ENCODE measurements at places on chromosomes 1 and 21.

- DNase-seq = no peak
These were observed 47.7 kb downstream of the ZNHIT6 start for GRCh38 chr1:85660541-85660940.

GRCh38 chr1:3978990-3979325 is 78.9 kb upstream of the C1orf174 start:
- no peak for DNase-seq

DNA sequence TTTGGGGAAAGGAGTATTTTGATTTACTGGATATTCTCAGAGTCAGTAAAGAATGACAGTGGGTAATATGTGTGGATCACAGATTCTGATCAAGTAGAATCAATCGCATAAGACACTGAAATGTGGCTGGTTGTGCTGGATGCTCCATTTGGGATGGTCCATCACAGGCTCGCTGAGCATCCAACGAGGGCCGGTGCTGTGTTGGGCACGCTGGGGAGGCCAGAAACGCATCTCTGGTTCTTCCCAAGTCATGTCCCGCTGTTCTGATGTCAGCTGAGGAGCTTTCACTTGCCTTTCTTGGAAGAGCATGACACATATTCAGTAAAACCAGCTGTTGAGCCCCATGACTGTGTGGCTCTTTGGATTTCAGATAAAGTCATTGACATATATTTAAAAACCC is 72.0 kb downstream of the UMODL1 start:
- DNase-seq = no peak

DNA sequence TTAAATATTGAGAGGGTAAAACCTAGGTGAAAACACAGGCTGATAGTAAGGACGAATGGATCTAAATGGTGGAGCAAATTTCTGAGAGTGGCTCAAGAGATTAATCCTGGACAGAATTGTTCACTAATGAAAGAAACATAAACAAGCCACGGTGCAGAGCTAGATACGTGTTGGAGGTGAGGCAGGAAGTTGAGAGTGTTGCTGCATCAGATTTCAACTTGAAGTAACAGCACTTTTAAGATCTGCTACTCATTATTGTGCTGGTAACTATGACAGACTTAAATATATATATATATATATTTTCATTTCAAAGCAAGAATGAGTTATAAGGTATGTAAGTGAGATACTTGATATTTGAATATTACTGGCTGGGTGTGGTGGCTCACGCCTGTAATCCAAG is 64.9 kb downstream of the PTGS2 start:
- no peak for DNase-seq

GRCh38 chr1:161044535-161044907 is 1.3 kb downstream of the USF1 start:
- DNase-seq = no peak

DNA sequence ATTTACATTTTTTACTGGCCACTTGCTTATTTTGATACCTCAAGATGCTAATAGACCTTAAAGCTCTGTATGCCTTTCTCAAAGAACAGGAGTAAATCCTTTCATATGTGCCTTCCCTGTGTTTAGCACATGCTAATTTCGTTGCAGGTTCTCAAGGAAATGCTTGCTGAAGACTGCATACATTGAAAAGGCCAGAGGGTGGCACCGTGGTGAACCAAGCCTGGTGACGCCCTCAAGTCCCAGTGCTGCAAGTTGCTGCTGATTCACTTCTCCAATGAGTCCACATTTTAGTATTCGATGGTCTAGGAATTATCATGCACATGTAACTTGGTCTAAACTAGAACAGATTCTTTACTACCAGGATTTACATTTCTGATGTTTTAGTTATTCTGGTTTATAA is 94.1 kb downstream of the CLDN17 start:
- peak; percentile 43 for DNase-seq

DNA sequence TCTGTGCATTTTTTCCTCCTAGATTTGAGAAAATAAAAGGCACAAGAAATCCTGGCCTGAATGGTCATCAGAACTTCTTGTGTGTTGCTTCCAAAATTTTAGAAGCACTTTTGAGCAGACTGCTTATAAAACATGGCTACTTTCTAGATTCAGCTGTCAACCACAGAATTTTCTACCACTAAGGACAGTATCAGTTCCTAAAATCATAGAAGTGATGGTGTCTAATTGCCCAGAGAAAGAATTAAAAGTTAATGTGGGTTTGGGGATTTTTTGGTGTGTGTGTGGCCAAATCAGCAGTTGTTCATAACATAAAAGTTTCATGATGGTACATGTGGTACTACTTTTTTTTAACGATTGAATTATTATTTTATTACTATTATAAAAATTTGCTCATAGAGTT is 171.4 kb upstream of the SNX7 start:
- DNase-seq = no peak

- DNase-seq = no peak
These were observed 32.1 kb downstream of the SH3BP5L start for GRCh38 chr1:248793592-248793991.

DNA sequence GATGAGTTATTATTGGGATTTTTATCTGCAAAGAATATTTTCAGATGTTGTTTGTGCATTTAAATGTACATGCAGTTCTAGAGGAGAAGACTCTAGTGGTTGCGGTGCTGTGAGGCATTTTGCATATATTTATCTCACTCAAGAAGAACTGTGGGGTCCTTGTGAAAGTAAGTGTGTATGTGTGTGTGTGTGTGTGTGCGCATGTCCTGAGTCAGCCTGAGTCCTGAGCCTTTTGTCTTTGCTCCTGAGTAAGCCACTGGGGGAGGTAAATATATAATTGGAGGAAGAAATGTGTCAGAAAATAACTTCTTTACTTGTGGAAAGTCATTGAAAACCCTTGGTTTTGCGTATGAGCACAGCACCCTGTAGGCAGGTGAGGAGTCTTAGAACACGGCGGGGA is 55.6 kb upstream of the CD34 start:
- DNase-seq = no peak

DNA sequence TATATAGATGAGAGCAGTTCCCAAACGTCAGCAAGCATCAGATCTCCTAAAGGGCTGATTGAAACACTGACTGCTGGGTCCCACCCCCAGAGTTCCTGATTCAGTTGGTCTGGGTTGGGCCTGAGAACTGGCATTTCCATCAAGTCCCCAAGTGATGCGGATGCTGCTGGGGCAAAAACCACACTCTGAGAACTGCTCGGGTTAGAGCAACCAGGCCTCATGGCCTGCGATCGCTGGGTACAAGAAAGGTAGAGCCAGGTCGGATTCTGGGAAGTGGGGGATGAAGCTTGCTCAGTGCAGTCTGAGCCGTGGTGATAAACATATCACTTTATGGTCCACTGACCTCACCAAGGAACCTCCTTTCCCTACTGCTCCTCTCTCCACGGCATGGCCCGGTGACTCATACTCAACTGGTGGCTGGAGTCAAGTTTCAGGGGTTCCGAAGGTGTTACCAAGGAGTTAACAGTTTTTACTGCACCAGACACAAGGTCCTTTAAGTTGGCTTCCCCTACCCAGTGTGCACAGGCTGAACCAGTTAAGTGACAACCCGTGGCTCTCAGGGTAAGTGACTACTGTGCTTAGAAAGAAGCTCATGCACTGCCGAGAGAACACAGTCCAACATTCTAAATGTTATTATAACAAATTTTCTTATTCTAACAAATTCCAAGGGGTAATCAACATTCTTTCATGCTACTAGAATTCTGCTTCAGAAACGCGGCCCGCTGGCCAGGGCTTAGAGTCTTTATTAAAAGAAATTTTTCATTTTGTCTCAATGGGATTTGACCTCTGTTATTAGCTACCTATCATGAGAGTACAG is 153.5 kb downstream of the TGFBR3 start:
- peak; percentile 70 for DNase-seq

DNA sequence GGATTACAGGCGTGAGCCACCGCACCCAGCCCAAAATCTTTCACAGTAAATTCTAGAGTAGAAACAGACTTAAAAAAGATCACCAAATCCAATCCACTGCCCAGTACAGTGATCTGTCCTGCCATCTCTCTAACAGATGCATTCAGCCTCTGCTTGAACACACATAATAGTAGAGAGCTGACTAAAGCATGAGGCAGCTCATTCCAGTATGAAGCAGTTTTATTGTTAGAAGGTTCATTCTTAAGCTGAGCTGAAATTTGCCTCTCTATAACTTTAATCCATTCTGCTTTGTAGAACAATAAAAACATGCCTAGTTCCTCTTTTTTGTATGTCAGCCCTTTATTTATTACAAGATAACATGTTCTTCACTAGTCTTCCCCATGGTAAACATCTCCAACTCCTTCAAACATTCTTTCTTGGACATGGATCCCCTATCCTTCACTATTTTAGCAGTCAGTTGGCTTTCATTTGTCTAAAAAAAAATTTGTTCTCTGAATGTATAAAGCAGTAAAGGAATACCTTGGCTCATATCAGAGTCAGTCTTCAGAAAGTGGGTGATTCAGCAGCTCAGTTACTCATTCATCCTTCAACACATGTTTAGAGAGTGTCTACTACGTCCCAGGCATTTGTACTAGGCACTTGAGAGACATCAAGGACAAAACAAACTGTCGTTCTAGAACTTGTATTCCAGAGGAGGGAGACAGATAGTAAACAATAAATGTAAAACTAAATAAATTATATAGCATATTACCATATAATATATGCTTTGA is 10.7 kb upstream of the PTBP2 start:
- DNase-seq = no peak

- no peak for DNase-seq
These were observed 135.4 kb downstream of the LMO4 start for GRCh38 chr1:87464022-87464490.

DNA sequence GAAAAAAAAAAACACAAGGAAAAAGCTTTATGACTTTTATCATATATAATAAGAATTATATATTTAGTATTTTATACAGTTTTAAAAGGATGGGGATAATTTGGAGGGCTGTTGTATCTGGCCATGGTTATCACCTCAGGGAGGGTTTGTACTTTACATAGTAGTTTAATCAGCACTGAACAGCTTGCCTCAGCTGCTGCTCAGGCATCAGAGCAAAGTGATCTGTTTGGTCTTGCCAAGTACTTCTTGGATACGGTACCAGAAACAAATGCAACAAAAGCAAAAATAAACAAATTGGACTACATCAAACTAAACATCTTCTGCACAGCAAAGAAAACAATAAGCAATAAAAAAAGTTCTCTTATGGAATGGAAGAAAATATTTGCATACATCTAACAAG is 2.6 kb upstream of the SPTA1 start:
- DNase-seq = no peak

GRCh38 chr1:234408757-234409156 is 35.5 kb downstream of the COA6 start:
- DNase-seq = no peak

DNA sequence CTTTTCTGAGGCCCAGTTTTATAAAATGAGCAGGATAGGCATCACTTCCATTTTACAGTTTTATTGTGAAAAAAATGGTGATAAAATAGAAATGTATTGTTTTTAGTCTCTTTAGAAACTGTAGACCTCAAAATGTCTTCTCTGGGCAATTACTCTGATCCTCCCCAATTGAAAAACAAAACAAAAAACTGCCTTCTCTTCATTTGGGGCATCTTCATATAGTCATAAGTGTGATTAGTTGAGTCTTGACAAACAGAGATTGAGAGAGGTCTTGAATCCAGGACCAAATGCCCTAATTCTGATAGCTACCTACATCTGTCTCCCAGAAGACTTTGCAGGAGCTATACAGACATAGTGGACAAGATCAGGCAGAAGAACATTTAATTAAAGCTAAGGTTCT is 62.9 kb downstream of the LRRC8C start:
- no peak for DNase-seq

- no peak for DNase-seq
These were observed 19.8 kb upstream of the LSS start for GRCh38 chr21:46248422-46248782.

- DNase-seq = no peak
These were observed 139.7 kb downstream of the FGGY start for GRCh38 chr1:59436637-59437036.

- no peak for DNase-seq
These were observed 35.2 kb upstream of the SERBP1 start for GRCh38 chr1:67465375-67465774.

DNA sequence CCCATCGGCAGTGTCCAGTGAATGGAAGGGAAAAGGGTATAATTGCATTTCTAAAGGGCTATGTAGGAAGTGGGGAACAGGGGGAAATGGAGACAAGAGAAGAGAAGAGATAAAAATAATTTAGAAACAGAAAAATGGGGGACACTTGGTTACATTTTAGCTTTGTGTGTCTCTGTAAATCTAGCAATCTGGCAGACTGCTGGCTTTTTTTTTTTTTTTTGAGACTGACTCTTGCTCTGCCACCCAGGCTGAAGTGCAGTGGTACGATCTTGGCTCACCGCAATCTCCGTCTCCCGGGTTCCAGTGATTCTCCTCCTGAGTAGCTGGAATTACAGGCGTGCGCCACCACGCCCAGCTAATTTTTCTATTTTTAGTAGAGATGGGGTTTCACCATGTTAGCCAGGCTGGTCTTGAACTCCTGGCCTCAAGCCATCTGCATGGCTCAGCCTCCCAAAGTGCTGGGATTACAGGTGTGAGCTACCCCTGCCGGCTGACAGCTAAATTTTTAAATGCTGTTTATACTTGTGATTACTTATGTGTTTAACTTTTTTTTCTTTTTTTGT is 53.4 kb downstream of the AGPAT3 start:
- no peak for DNase-seq

DNA sequence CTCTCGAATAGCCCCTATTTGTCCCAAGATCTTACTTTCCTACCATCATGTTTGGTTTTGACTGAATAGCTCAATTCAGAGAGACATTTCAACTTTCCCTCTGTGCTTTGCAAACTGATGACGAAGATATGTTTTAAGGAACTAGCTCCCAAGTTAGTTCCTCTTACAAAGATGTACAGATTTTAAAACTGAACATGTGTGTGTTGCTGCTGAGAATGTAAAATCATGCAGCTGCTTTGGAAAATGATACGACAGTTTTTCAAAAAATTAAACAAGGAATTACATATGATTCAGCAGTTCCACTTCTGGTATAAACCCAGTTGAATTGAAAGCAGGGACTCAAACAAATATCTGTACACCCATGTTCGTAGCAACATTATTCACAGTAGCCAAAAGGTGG is 33.6 kb downstream of the KIF26B start:
- no peak for DNase-seq

DNA sequence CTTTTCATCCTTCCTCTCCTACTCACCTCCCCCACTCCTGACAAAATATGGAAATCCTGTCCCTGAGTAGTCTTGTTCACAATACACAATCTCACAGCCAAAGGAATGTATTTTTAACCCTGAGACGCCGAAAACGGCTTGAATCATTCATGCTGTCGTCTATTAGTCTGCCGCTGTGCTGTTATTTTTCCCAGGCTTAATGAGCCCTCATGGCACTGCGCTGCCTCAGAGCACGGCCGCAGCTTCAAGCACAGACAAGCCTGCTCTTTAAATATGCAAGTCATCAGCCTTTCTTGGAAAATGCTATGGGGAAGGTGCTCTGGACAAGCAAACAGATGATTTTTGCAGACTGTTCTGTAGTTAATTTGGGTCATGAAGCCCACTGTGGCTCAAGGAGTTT is 302.7 kb downstream of the DISC1 start:
- DNase-seq = peak; percentile 85

GRCh38 chr1:147505568-147505967 is 35.7 kb upstream of the BCL9 start:
- no peak for DNase-seq

- peak; percentile 44 for DNase-seq
These were observed 162.5 kb downstream of the APP start for GRCh38 chr21:26007951-26008498.

All from fibroblast of skin of scalp (primary cell).